HFFc6 (cell line): ENCODE measurements at places on chromosomes 12 and 14. TPM values are rescaled to one million over a fixed set of nuclear protein-coding genes. Genes with fewer than 3 reads are reported as not detected.

Gene EFCAB11
- total RNA-seq, result 4.7 to 7.2 TPM (median 6.9 TPM) in 3 replicates

Gene RERG
- total RNA-seq, result not detected in 3 replicates

Gene CMA1
- not detected in 3 replicates for total RNA-seq

Gene FAM177A1
- 90.6 and 99.5 TPM in 2 replicates for total RNA-seq

Gene TAS2R7
- total RNA-seq, result not detected in 3 replicates

Gene KRT71
- total RNA-seq, result not detected in 3 replicates

Gene ALDH1L2
- total RNA-seq, result 41.2 to 53.9 TPM (median 48.6 TPM) in 3 replicates

Gene TSPAN8
- not detected in 2 replicates for total RNA-seq

Gene KRT4
- 0.18 TPM in 1 of 3 replicates, not detected in the others for total RNA-seq

Gene FGD4
- total RNA-seq, result 2.3 to 5.0 TPM (median 2.6 TPM) in 3 replicates

Gene CD27
- total RNA-seq, result 0.28 TPM in 1 of 2 replicates, not detected in the other

Gene CDK17
- 21.6 to 28.0 TPM (median 22.2 TPM) in 3 replicates for total RNA-seq

Gene SLC41A2
- total RNA-seq, result 6.4 to 8.0 TPM (median 6.9 TPM) in 3 replicates

Gene BDKRB2
- total RNA-seq, result 6.0 to 8.9 TPM (median 7.8 TPM) in 3 replicates

Gene GALNT16
- total RNA-seq, result 0.15 to 0.33 TPM (median 0.15 TPM) in 3 replicates
